Activated CD4-positive, alpha-beta T cell treated with anti-CD3 and anti-CD28 coated beads for 24 hours (primary cell): ENCODE measurements at places on chromosomes 11 and 22.

DNA sequence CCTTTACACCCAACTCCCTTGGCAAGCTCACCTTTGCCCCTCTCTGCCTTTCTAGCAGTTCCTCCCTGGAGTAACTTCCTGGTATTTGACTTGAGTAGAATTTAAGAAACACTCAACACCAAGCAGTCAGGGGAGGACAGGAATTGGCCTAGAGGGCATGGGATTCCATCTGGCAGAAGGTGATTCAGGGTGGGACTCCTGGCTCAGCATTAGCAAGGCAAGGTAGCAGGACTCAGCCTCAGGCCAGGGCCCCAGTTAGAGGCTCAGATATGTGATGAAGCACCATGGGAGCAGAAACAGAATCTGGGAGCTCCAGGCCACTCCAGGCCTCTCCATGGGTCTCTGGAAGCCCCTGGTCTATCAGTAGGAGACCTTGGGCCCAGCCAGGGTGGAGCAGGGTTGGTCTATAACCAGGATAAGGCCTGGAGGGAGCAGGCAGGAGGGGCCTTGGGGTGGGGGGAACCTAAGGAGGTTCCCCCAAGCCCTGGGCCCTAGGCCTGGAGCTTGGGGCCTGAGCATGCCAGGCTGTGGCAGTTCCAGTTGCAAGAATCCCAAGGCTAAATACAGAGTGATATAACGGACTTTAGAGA lies 148.2 kb downstream of the PARVA start:
- DNase-seq, result no peak

- DNase-seq, result no peak
Observed at GRCh38 chr11:75655605-75656004, 13.2 kb downstream of the MAP6 start.

DNA sequence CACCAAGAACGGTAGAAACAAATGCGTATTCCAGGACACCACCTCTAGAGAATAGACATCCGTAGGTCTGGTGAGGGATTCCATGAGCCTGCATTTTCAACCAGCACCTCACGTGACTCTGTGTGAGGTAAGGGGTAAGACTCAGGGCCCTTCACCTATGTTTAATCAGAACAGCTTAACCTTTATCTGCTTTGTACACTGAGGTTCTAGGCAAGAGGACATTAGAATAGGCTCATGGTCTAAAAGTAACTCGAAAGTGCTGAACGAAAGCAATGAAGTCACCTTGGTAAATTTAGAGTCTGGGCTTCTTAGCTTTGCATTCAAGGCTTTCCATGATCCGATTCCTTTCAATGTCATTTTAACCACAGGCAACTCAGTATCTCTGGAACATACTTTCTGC lies 270.5 kb upstream of the CADM1 start:
- DNase-seq, result no peak

GRCh38 chr11:72781063-72781312 lies 12.9 kb downstream of the STARD10 start:
- no peak for DNase-seq

DNA sequence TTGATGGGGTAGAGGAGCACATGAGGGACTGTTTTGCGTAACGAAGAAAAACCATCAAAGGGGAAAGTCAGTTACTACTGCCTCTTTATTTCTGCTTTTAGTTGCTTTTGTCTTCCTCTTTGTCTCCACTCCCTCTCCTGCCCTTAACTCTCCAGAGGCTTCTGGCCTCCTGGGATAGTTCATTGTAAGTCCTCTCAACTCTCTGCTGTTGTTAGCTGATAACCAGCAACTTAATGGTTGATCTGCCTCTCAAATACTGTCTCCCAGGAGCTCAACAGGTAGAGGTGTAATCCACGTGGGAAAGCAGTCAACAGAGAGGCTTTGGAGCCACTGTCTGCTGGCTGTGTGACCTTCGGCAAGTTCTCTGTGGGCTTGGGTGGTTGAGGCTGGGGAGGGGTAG lies 47.3 kb downstream of the CCDC81 start:
- no peak for DNase-seq

DNA sequence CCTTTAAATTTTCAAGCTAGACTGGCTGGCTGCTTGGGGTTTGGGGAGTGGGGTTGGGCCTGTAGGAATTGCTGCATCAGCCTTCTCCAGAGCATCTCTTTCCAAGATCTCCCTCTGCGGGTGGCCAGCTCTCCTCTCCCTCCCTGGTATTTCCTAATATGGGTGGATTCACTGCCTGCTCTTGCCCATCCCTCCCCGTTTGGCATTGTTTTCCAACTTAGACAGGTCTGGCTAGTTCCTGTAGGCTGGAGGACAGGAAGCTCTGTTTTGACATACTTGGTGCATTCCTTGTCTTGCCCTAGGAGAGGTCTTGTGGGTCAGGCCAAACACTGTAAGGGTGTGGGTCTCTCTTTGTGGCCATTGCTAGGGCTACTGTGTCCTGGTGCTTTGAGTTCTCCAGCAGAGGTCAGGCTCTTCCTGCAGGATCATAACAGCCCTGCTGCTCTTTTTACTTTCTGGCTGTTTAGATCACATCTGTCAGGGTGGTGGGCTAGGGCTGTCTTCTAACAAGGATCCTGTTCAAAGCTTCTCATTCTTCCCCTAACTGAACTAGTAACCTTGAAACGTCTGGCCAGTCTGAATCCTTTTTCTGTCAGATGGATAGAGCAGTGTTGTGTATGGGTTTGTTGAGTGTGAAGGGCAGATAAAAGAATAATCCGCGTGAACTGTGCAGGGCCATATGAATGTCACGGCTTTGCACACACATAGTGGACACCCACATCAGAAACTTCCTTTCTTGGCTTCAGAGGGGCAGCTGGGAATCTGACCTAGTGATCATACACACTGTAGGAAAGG lies 18.3 kb upstream of the MICALL1 start:
- DNase-seq, result no peak

GRCh38 chr11:114170226-114170625 lies 110.7 kb downstream of the ZBTB16 start:
- no peak for DNase-seq

- DNase-seq, result no peak
Observed at GRCh38 chr11:85685125-85685819, 723 bp downstream of the CCDC89 start.

- no peak for DNase-seq
Observed at GRCh38 chr22:35376728-35377472, 4.0 kb upstream of the HMOX1 start.

DNA sequence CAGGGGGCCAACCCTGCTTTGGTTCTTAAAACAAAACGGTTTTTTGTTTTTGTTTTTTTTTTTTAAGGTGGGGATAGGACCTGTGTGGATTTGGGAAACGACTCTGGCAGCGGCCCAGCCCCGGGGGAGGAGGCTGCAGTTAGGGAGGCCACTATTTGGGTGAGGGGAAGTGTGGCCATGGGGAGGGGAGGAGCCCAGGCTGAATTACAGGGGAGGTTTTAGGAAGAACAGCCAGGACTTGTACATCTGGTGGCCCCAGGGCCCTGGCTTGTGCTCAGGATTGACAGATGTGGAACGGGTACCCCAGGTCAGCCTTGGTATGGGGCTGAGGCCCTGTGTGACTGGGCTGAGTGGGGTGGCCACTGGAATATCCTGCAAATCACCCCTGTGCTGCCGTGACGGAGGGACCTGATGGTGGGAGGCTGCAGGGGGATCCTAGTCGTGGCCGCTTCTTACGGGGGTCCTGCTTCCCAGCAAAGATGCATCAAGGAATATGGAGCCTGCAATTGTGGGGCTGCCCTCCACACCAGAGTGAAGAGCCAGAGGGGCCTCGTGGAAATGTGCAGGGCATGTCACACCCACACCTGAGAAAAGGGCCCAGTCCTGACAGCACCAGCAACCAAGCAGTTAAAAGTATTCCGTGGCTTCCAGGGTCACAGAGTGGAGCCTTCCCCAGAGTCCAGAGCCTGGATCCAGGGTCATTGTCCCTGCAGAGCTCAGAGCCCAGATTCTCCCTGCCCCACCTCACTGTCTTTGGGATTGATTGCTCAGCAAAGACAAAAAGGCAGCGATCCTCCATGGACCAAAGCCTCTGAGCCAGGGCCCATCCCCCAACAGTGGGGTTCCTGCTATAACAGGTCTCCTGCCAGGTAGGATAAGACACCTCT lies 55.2 kb upstream of the WNT7B start:
- no peak for DNase-seq

DNA sequence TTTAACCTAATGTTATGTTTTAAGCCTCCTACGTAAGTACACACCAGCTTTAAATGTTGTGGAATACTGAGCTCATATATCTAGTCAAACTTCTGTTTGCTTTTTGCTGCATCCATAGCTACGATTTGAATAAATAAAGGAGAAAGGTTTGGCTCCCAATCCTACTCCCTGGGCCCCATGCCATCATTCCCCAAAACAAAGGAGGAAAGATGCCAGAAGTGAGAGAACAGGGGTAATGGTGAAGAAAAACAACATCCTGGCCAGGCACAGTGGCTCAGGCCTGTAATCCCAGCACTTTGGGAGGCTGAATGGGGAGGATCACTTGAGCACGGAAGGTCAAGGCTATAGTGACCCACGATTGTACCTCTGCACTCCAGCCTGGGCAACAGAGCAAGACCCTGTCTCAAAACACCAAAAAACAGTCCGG lies 26.5 kb downstream of the SCGB1A1 start:
- DNase-seq, result no peak

GRCh38 chr11:72058416-72059034 lies 21.8 kb downstream of the NUMA1 start:
- DNase-seq, result no peak

DNA sequence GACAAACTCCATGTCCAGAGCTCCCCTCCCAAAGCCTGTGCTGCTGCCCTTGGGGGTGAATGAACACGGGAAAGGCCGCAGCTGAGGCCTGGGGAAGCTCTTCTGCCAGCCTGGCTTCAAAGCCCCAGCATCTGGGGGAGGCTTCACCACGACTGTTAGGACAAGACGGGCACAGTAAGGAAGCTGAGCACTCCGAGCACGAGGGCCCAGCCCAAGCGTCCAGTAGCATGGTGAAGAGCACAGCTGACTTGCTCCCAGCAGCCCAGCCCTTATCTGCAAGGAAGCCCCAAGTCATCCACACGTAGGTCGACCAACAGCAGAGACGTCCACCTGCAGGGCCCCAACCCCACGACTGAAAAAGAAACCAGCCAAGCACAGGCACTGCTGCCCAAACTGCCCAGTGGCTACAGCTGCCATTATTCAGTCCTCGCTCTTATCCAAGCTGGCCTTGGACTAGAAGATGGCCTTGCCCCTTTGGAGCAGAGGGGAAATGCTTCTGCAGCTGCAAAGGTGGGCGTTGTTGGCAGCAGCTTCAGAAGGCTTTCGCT lies 62.5 kb downstream of the SHANK2 start:
- DNase-seq, result no peak

- no peak for DNase-seq
Observed at GRCh38 chr22:22030493-22031182, 48.1 kb upstream of the TOP3B start.

DNA sequence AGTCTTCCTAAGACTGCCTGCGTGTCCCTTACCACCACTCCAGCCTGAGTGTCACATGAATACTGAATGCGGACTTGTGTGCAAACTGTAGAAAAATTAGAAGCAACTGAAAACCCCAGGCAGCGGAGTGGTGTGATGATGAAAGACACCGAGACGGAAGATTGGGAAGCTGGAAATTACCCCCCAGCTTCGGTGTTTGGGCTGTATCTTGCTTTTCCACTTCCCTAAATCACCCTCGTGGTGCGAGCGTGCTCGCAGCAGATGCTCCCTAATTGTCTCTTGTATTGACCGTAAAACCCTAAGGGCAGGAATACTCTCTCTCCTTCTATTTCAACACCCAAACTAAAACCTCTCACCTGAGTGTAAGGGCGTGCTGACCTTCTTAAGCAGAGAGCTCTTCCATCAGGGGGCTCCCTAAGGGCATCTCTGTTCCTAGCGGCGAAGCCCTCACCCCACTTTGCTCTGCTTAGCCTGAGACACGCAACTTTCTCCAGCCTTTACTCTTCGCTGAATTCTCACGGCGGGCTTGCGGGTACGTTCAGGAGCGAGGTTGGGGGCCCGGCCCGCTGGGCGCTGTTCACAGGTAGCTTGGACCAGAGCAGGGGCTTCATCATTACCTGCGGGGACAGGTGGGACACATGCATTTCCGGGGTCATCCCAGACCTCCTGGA lies 62.4 kb downstream of the CRYBB2 start:
- no peak for DNase-seq

GRCh38 chr11:73869332-73869949 lies 7.2 kb downstream of the COA4 start:
- DNase-seq, result no peak

DNA sequence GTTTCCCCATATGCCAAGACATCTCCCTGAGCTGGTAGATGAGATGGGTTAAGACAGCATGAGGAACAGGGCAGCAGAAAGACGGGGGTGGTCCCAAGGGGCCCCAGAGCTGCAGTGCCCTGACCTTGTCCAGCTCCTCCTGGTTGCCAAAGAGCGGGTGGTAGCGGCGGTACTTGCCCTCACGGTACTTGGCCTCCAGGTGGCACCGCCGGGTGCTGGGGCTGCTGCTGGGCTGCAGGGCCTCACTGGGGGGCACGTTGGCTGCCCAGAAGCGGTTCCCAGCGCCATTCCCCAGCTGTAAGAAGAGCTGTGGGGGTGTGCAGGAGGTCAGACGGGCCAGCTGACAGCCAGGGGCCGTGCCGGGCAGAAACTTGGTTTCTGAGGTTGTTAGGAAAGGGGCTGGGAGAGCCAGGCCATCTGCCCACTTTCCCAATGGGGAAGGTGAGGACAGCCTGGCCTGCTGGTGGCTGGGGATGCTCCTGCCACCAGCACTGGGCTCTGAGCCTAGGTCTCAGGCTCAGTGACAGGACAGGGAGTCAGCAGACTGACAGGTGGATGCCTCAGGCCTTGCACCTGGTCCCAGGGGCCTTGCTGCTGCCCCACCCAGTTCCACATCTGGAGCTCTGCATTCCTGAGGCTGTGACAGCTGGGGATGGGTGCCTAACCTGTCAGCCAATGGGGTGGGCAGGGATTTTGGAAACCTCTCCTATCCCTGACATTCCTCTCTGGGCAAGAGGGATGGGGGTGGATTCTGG lies 30.0 kb upstream of the PDE2A start:
- DNase-seq, result no peak

- no peak for DNase-seq
Observed at GRCh38 chr22:33496112-33496511, 424.2 kb downstream of the LARGE1 start.

DNA sequence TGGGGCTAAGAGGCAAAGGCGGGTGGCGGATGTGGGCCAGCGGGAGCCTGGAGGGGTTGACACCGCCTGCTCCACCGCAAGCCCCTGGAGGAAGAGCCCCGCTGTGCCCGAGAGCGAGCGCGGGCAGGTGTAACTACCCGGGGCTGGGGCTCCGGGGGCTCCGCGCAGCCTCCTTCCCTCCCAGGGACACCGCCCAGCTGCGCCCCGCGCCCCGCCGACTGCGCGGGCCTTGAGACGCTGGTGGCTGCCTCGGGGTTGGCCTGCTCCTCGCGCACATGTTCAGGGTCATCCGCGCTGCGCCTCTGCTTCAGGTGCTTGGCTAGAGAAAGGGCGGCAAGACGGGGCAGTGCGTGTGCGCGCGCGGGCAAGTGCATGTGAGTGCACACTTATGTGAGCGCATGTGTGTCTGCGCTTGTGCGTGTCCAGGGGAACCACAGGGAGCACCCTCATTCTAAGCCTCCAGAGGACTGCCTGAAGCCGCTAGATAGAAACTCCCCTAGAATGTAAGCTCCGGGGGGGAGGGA lies 197.5 kb upstream of the TMEM45B start:
- no peak for DNase-seq
